ENCODE measurements at places on chromosomes 6 and 20. TPM values are rescaled to one million over a fixed set of nuclear protein-coding genes. Genes with fewer than 3 reads are reported as not detected.

Gene MRPL18
- total RNA-seq: 65.8 TPM

Gene ZNF311
- 0.65 TPM for total RNA-seq

Gene AKIRIN2
- total RNA-seq: 56.5 TPM

Gene HLA-DQB1
- total RNA-seq: 74.6 TPM

Gene CAGE1
- total RNA-seq: not detected

Gene HRH3
- total RNA-seq: not detected

Gene MEP1A
- total RNA-seq: not detected

DNA sequence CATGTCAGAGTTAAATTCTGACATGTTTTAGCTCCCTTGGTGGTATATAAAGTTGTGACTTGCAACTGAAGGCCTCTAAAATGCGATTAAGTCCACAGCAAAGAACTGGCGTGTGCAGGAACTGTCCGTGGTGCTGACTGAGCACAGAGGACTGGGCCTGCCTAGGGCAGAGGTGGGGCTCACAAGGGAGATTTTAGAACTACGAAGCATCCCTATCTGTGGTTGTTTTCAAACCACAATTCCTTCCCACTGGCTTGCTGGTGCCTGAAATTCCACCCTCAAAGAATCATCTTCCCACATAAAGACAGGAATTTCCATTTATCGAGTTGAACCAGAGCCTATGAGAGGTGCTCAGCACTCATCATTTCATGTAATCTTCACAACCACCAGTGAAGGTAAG is 30.1 kb downstream of the RIMS4 start:
- DNase-seq: peak; percentile 53

GRCh38 chr6:43705996-43706395 is 18.4 kb upstream of the MRPS18A start:
- no peak for DNase-seq

DNA sequence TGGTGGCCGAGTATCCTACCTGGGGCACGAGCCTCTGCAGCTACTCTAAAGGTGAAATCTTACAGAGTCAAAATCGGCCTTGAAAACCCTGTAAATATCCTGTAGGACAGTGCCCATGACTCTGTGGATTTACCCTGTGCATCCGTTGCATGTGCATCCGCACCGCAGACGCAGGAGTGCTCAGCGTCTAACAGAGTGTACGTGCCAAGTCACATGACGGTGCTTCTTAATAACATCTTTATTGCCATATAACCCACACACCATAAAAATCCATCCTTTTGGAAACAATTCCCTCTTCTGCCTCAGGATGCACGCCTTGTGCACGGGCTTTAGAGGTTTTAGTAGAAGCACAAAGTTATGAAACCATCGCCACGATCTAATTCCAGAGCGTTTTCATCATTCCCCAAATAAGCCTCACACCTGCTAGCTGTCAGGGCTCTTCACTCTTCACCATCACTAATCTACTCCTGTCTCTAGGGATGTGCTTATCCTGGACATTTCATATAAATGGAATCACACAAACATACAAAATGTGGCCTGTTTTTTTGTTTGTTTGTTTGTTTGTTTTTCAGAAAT is 384.5 kb upstream of the SULF2 start:
- no peak for DNase-seq

- DNase-seq: no peak
Observed at GRCh38 chr6:88166493-88167351, 575 bp upstream of the CNR1 start.

- DNase-seq: no peak
Observed at GRCh38 chr20:29742699-29743100, 1514.8 kb upstream of the DEFB115 start.

GRCh38 chr6:142844065-142844755 is 100.8 kb downstream of the HIVEP2 start:
- DNase-seq: no peak

- DNase-seq: no peak
Observed at GRCh38 chr6:88864359-88865054, 98.9 kb downstream of the RNGTT start.

- no peak for DNase-seq
Observed at GRCh38 chr6:15864038-15864707, 201.3 kb upstream of the DTNBP1 start.

GRCh38 chr6:131197716-131198115 is 62.4 kb downstream of the AKAP7 start:
- peak; percentile 48 for DNase-seq

DNA sequence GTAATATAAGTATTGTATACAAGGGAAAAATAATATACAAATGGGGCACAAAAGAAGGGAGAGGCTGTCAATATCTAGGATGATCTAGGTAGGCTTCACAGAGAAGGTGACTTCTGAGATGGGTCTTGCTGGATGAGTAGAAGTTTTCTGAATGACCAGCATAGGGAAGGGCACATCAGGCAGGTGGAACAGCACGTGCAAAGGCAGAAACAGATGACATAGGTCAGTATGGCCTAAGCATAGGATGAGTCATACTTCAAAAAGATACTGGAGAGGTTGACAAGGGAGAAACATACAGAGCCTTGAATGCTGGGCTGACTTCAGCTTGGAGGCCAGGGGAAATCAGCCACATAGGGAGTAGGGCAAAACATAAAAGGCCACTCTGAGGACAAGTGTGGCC is 31.9 kb upstream of the SIRPA start:
- no peak for DNase-seq

DNA sequence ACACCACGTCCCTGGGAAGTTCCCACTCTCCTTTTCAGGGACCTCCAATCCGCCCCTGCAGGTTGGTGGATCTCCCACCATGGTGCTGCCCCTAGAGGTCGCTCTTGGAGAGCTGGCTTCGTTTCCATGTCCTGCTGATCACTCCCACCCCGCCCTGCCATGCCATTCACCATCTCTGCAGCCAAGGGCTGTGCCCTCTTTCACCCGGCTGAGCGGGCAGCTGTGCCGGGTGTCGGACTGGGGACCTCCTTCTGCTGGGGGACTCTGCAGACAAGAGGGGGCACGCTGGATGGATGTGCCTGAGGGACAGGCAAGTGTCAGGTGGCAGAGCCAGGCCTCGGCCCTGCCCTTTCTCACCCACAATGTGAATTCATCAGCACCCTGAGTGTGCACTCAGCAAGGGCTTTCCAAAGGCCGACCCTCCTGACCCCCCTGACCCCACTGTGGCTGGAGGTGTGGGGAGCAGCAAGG is 347.0 kb downstream of the CDH4 start:
- DNase-seq: no peak

- DNase-seq: no peak
Observed at GRCh38 chr6:28659250-28659566, 133.5 kb downstream of the GPX5 start.

- DNase-seq: no peak
Observed at GRCh38 chr6:14804001-14804784, 441.7 kb upstream of the JARID2 start.
